ENCODE measurements at places on chromosomes 4 and X.

- DNase-seq, result no peak
Measured at GRCh38 chr4:138400543-138400942, 158.4 kb upstream of the SLC7A11 start.

DNA sequence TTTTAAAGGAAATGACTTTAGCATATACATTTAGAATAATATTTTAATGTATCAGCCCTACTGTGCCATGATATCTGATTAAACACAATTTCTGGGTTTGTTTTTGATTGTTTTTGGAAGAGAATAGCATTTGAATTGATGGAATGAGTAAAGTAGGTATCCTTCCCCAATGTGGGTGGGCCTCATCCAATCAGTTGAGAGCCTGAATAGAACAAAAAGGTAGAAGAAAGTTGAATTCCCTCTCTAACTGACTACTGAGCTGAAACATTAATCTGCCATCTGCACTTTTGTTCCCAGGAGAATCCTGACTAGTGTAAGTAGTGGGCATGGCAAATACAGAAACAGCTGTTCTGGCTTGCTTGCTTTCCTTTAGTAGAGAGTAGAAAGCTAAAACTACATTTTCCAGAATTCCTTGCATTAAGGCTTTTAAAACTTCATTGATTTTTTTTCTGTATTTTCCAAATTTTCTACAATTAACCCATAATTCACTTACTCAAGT lies 9.7 kb upstream of the SEC24D start:
- no peak for DNase-seq

- peak; percentile 98 for DNase-seq
Measured at GRCh38 chr4:123396307-123397143, at the start of gene SPRY1. Gene SPRY1, plus strand, starts transcription at chr4:123396795. Its CDS starts 4,797 bp downstream, at chr4:123401592.

DNA sequence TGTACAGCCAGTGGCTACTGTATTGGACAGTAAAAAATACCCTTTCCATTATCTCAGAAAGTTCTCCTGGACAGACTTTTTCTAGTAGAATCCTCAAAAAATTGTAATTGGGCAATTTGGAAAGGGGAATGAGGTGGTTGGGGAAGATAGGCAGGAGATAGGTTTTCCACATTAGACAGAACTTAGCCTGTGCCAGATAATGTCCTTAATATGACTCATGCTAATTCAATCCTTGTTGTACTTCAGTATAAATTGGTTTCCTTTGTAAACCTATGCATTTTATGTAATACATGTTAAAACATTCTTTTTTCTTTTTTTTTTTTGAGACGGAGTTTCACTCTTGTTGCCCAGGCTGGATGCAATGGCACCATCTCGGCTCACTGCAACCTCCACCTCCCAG lies 8.9 kb downstream of the EIF4E start:
- no peak for DNase-seq

DNA sequence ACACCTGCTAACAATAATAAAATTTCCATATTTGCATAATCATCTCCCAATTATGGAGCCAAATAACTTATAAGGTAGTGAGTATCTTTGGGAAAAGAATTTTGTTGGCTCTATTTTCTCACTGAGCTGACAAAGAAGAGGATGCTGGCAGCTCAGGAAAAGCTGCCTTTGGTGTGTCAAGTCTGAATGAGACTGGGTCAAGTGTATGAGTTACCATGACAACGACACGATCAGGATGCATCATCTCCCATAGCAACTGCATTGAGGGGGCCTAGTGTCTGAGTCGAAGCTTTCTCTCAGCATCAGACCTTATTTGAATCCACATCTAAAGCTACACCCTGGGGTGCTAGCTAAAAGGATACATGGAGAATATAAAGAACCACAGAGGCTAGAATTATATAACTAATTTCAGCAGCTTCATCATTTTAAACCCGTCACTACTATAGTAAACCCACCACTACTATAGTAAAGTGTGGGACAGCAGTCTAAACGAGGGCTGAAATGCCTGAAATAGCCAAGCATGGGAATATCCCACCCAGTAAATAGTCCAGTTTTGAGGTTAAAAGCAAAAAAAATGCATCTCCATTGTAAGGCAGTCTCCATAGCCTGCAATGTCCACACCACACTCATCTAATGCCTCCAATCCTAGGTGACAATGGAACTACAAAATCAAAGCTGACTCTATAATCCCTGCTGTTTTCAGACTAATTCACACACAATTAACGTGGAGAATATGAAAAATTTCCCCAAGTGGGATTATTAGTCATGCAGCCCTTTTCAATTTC lies 16.0 kb downstream of the GSPT2 start:
- no peak for DNase-seq

DNA sequence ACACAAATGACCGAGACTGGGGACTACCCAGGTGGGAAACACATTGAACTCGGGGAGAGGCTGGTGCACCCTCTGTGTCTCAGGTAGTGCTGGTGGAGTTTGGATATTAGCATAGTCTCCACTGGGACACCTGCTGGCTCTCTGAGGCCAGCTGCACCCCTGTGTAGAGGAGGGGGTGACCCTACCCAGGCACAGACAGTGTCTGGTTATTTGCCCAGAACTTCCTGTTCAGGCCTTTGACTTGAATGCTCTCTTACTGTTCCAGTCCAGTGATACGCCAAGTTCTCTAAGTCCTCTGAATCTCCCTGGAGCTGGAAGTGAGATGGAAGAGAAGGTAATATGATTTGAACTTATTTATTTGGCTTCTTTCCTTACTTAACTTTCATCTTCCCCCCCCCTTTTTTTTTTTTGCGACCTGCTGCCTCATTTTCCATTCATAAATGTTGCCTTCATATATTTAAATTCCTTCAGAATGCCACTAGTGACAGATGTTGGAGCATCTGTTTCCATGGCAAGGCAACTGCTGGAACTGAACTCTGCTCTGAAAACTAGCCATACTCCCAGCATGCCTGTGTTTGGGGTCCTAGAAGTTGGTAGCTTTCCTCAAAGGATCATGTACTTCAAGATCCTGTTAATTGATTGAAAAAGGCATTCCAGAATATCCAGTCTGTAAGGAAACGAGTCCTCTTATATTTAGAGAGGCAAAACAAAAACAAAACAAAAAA lies 76.7 kb downstream of the AASDH start:
- no peak for DNase-seq

- DNase-seq, result peak; percentile 41
Measured at GRCh38 chr4:139655116-139655515, 10.5 kb upstream of the MGST2 start.

- DNase-seq, result peak; percentile 21
Measured at GRCh38 chrX:13334491-13334890, 14.6 kb upstream of the ATXN3L start.

GRCh38 chr4:96955691-96956090 lies 1115.8 kb downstream of the PDHA2 start:
- DNase-seq, result no peak

DNA sequence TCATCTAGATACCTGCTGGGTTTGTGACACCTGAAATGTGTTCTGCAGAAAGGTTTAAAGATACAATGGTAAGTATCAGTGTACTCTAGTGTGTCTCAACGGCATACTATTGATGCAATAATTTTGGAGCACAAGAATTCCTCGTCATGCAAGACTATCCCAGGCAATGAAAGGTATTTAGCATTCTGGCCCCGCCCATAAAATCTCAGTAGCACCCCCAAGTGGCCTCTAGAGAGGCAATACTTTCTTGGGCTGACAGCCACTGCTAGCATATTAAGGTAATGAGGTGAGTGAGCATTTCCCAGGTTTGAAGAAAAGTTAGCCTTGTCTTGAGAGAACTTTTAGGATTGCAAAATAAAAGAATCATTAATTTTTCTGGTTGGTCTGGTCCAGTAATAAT lies 24.0 kb downstream of the TAB3 start:
- peak; percentile 32 for DNase-seq

- DNase-seq, result peak; percentile 45
Measured at GRCh38 chrX:37905436-37906147, 58.2 kb upstream of the DYNLT3 start.

- no peak for DNase-seq
Measured at GRCh38 chr4:121220698-121221097, 56.6 kb upstream of the TNIP3 start.

DNA sequence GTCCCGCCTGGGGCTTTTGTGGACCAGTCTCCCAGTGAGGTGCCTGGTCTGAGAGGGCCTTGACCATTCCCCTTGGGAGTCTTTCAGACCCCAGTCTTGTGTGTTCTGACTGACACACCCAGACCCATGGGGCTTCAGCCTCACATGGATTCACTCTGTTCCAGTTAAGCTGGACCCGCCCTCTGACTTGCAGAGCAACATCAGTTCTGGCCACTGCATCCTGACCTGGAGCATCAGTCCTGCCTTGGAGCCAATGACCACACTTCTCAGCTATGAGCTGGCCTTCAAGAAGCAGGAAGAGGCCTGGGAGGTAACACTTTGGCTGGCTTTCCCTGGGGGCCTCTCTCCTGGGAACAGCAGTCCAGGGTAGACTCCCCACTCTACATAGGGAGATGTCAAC lies 6.8 kb downstream of the IL9R start:
- DNase-seq, result no peak

GRCh38 chr4:87916626-87917025 lies 58.9 kb upstream of the SPP1 start:
- DNase-seq, result no peak

DNA sequence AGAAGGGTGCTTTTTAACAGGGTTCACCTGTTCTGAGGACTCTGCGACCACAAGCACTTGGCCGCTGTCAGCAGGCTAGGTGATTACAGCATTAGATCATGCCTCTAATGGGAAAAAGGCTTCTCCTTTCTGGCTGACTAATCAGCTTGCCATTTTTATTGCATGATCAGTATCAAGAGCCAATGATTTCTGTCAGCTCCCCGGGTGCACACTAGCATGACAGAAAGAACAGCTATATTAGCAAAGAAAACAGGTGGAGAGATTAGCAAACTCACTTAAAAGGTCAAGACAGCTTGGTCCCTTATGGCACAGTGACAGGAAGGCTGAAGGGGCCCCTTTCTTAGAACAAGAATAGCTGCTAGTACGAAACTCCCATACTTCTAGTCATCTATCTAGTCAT lies 170.0 kb downstream of the SMIM20 start:
- DNase-seq, result peak; percentile 45

Data from cardiac muscle cell (in vitro differentiated cells and primary cell).